ENCODE measurements at places on chromosomes 7 and 10.
A peak's percentile ranks its signal among the peaks of the same experiment; 100 is the strongest.

DNA sequence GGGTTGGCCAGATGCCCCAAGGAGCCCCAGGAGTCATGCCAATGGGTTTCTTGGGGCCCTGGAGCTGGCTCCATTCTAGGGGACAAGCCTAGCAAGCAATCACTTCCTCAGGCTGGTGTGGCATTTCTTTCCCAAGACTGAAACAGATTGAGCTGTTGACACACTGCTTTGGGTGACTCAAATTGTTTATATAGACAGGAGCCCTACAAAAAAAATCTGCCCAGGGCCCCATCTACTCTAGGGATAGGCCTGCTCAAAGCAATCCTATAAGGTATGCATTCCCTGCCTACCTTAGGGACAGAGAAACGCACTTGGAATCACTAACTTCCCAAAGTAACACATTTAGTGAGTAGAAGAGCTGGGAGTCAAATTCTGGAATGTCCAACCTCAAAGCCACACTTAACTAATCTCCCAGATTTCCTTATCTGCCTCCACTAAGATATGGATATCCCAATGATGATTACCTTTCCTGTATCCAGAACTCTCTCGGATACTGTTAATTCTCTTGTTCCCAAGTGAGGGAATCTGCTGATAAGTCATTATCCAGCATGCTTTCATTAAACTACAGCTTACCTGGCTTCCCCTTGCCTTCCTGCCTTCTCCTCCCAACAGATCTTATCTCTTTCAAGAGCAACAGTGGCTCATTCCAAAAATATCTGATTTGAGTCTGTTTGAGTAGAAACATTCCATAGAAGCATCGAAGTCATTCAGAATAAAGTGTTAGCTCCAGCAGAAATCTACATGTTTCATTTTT lies 3.1 kb downstream of the ABLIM1 start:
- no peak for DNase-seq

GRCh38 chr7:27971171-27971812 lies 209.3 kb downstream of the JAZF1 start:
- DNase-seq: no peak

DNA sequence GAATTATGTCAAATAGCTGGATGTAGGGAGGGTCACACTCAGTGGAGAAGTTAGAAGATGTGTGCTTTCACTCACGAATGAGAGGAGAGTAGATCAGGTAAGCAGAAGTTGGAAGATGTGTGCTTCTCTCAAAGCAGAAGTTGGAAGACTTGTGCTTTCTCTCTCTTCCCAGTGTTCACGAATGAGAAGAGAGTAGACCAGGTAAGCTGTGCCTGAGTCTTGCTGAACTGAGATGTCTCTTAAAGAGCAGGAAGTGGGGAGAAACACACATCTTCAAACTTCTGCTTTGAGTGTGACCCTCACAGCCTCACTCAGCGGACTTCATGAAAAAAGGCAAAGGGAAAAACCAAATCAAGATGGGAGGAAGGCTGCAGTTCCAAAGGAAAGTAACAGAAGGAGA lies 7.0 kb upstream of the TMEM243 start:
- DNase-seq: no peak

DNA sequence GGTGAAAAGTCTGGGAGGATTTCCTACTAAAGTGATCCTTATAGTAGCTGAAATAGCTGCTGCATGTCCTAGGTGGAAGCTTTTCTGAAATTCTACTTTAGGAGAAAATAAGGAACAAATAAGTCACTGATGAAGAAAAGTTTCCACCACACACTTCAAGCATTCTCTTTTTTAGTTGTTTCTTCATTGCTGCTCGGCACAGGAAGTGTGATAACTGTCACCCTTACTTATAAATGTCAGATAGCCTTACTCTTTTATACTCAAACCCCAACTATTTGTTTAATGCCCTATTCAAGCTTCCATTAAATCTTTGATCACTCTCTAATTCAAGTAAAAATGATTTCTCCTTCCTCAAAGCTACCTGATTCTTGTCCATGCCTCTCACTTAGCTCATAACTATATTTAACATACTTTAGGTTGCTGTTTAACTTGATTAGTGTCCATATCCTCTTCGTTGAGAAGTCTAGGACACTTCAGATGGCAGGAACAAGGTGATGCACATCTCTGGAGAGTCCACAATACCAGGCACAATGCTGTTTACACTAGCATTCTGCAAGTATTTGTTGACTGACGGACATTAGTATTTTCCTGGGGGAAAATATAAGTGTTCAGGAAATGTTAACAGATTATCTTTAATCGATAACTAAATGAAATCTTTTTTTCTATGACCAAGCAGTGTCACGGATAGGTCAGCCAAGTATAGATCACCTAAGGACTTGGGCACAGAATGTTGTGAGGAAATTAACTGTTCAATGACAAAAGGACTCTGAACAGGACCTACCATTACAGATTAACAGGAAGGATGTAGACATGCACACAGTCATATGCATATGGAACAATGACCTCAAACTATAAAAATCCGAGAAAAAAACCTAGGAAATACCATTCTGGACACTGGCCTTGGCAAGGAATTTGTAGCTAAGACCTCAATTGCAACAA lies 67.4 kb downstream of the ZNF438 start:
- DNase-seq: no peak

DNA sequence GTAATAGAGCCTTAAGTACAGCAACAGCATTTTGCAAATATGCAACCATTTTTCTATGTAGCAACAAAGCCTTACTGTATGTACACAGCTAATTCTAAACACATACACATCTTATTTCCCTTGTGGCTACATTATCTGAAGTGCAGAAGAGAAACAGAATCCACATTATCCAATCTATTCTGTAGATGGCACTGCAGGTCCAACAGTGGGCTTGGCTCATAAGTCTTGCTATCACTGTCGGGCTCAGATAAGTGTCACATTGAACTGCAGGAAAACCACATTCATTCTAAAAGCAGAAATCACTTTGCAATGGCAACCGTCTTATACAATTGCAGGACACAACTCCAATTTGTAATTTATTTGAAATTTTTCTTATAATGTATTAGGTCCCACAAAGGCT lies 109.8 kb upstream of the NOBOX start:
- DNase-seq: peak; percentile 20

- no peak for DNase-seq
Measured at GRCh38 chr10:95312986-95313495, 22.2 kb upstream of the PDLIM1 start.

DNA sequence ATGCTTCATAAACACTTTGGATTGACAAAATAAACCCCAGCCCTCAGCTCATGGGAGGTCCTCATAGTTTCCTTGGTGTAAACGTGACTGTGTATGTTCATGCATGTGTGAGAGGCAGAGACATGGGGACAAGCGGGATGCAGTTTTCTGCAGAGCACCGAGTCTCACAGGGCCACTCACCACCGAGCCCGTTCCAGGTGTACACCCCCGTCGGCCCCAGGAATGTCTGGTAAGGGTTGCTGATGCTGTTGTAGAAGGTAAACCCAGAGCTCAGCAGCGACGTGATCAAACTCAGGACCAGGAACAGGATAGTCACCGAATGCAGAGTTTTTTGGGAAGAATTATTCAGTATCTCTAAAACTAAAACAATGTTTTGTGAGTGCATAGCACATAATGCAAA lies 9.2 kb downstream of the CLRN3 start:
- no peak for DNase-seq

DNA sequence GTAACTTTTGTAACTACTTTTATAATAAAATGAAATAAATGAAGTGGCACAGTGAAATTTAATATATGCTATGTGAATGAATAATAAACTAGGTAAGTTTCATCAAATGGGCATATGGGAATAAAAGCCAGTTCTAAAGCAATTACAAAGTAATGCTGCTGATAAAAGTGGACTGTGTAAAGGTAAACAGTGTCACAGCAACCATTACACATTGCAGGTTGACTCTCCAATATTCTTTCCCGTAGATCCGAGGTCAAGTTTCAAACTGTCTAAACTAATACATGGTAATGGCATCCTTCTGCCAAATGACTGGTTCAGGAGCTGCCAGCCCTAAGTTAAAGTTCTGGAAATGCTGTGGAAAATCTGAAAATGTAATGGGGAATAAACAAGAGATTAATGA lies 6.0 kb downstream of the HIBADH start:
- no peak for DNase-seq

DNA sequence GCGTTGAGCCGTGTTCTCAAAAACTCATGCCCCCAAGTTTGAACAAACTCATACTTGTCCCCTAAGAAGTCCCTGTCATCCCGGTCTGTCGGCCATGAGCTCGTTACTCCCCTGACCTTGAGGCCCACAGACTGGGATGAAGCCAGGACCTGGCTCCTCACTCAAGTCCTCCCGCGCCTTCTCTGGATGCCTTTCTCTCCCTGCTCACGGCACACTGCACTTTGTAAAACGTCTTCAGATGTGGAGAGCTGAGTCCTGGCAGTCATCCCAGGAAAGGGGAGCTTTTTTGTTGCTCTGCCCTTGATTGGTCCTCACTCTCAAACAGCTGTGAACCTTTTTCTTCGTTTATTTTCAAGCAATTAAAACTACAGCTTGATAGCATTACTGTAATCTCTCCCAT lies 110.8 kb downstream of the JAZF1 start:
- DNase-seq: peak; percentile 85

DNA sequence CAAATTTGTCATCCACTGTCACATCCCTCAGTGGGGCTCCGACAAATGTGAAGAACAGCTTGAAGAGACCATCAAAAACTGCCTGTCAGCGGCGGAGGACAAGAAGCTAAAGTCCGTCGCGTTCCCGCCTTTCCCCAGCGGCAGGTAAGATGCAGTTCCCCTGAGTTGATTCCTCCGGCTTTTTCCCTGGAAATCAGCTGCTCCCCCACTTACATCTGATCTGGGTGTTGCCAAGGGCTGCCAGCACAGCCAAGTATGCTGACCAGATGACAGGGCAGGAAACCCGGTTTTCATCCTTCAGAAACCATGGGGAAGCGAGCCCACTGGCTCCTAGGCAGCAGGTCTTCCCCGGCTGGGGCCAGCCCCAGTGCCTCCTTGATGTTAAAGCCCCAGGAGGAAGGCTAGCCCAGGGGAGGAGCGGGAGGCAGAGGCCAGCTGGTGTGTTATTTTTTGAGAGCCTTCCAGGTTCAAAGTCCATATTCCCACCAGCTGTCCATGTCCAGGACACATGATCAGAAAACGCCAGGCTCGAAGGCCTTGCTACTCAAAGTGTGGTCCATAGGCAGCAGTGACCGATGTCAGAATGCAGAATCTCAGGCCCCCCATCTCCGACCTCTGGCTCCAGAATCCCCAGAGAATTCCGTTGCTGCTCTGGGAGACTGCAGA lies 23.4 kb downstream of the AIFM2 start:
- no peak for DNase-seq

DNA sequence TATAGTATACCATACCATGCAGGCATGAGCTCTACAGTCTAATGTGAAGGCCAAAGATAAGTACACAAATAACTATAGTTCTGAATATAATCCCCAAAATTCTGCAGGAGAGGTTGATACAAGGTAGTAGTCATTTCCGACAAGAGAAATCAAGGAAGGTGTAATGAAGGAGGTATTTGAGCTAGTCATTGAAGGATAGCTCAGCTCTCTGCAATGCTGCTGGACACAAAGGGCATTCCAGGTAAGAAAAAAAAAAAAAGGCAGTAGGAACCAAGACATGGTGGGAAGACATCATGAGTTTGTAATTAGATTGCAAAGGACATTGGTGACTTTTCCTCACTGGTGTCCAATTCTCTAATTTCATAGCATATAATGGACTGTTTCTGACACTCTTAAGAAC lies 285.3 kb downstream of the AHR start:
- no peak for DNase-seq

DNA sequence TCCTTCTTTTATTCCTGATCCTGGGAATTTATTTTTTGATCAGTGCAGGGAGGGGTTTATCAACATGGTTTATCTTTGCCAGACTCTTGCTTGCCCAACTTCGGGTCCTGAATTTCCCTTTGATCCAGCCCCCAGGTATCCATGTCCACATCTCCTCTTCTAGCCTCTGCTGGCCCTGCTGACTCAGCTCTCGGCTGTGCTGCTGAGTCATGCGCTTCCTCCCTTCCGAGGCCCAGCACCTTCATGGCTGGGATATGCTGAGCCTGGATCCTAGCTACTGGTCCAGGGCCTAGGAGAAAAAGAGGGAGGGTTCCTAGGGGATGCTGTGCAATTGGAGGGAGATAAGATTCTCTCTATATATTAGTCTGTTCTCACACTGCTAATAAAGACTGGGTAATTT lies 380.7 kb upstream of the SHH start:
- DNase-seq: no peak

DNA sequence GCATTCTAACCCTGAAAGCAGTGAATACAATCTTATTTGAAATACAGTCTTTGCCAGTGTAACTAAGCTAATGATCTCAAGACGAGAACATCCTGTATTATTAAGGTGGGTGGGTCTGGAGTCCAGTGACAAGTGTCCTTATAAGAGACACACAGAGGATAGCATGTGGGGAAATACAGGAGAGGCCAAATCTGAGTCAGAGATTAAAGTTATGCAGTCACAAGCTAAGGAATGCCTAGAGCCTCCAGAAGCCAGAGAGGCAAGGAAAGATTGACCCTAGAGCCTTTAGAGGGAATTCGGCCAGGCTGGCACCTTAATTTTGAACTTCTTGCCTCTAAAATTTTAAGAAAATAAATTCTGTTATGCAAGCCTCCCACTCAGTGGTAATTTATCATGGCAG lies 87.5 kb upstream of the HGF start:
- no peak for DNase-seq

GRCh38 chr10:3723766-3724165 lies 61.2 kb downstream of the KLF6 start:
- DNase-seq: peak; percentile 86

GRCh38 chr10:110007161-110007700 lies 553 bp upstream of the ADD3 start:
- DNase-seq: no peak

All from fibroblast of skin of right biceps (primary cell).